ENCODE measurements at places on chromosomes 11 and 22. TPM values are rescaled to one million over a fixed set of nuclear protein-coding genes. Genes with fewer than 3 reads are reported as not detected.
A peak's percentile ranks its signal among the peaks of the same experiment; 100 is the strongest.

GRCh38 chr11:56066980-56067379 lies 26.1 kb upstream of the OR8I2 start:
- DNase-seq = no peak

GRCh38 chr11:8650401-8650990 lies 32.0 kb downstream of the TRIM66 start:
- no peak for DNase-seq

DNA sequence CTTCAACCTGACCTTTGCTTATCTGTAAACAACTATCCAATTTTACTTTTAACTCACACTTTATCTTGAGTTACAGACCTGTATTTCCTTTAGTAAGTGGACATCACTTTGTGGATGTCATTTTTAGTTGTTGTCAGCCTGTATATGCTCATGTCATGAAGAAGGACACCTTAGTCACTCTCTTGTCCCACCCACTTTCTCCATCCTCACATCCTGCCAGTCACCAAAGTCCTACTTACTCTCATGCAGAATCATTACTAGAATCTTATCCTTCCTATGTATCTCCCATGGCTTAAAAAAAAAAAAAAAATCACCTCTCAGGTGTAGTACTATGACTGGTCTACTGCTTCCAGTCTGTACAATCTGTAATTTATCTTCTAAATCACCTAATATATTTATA lies 43.3 kb downstream of the SESN3 start:
- no peak for DNase-seq

DNA sequence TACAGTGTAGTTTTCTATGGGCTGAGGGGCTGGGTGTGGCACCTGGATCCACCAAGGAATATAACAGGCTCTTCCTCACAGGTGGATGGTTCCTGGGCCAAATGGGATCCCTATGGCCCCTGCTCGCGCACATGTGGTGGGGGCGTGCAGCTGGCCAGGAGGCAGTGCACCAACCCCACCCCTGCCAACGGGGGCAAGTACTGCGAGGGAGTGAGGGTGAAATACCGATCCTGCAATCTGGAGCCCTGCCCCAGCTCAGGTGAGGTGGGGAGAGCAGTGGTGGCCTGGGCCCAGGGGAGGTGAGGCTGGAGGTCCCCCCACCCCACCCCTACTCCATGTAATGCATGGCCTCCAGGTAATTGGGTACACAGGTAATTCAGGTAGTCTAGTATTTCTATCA lies 20.7 kb downstream of the ADAMTS15 start:
- no peak for DNase-seq

- DNase-seq = no peak
Measured at GRCh38 chr11:79672786-79673185, 232.0 kb upstream of the TENM4 start.

DNA sequence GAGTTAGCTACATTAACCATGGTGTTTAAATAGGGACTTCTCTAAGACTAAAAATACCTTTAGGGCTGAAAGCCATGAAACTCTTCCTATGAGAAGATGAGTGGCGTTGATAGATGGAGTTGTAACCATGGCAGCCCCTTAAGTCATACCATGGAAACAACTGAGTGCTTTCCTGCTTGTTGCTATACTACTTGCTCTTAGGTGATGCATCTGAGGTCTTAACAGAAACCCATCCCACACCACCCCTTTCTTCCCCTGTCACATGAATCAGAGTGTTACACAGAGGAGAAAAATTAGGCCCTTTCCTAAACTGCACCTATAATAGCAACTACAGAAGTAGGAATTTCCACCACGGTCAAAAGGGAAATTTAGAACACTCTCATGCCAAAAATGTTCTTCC lies 64.3 kb upstream of the ZC3H12C start:
- DNase-seq = no peak

GRCh38 chr11:95674657-95675358 lies 114.8 kb downstream of the FAM76B start:
- no peak for DNase-seq

Gene BID
- total RNA-seq = 53.5 TPM

DNA sequence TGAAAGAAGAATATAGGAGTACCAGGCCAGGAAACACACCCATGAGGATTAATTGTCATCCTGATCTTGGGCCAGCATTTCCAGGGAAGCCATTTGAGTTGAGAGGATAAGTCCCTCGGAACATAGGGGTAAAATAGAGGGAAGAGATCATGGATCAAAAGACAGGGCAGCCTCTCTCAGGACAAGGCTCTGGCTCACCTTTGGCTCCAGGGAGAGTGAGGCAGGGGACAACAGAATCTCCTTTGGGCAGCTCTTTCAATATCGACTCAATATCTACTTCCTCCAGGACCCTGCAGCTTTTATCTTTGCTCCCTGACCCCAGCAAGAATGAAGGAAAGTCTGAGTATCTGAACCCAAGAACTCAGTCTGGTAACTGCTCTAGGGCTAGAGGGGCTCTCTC lies at the start of gene OR2AG1:
TSS of gene OR2AG1 (plus strand) at position 301 of the 400 bp plus-strand sequence. CDS start 2,018 bp downstream, outside the sequence.
- DNase-seq = no peak

DNA sequence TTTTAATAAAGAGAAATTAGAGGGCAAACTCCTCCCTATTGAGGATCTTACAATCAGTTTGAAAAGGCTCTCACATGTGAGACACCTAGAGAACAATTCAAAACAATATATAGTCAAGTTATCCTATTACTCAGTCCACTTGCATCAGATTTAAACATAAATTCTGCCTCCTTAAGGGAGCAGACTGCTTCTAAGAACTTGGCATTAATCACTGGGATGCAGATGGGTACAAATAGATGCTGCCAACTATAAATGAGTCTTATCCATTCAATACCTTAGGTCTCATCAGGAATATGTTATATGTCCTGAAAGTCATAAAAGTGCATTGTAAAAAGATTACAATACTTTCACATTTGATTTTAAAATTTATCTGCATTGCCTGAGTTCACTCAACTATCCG lies 269.3 kb upstream of the KIRREL3 start:
- DNase-seq = no peak

GRCh38 chr22:43302531-43303041 lies 40.6 kb downstream of the SCUBE1 start:
- DNase-seq = no peak

- DNase-seq = no peak
Measured at GRCh38 chr11:47000033-47000432, 63.5 kb downstream of the CSTPP1 start.

- DNase-seq = no peak
Measured at GRCh38 chr22:28250036-28250695, 331.1 kb upstream of the PITPNB start.

DNA sequence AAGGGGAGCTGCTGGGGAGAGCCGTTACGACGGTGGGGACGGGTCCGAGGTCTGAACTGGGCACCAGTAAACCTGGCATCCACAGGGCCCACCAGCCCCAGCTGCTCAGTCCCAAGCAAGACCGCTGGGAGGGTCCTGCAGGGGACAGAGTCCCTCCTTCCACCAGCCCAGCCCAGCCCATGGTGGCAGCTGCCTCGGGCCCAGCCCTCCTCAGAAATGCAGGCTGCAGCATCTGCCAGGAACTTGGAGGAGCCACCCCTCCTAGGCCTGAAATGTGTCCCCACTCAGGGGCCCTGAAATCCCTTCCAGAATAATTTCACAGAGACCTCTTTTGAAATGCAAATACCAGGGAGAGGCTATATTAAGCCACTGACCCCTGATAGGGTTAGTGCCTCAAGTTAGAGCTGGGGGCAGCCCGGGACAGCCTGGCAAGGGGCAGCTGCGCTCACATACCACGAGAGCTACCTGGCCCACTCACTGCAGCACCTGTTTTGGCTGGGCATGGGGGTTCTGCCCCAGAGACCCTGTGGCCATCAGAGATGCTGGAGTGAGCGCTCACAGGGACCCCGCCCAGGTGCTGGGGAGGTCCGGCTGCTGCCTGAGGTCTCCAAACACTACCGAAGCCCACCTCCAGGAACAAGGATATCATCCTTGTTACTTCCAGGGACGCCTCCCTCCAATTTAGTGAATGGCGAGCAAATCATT lies 53.1 kb downstream of the CELSR1 start:
- DNase-seq = no peak

- no peak for DNase-seq
Measured at GRCh38 chr22:44068422-44069191, 44.5 kb downstream of the PARVB start.

DNA sequence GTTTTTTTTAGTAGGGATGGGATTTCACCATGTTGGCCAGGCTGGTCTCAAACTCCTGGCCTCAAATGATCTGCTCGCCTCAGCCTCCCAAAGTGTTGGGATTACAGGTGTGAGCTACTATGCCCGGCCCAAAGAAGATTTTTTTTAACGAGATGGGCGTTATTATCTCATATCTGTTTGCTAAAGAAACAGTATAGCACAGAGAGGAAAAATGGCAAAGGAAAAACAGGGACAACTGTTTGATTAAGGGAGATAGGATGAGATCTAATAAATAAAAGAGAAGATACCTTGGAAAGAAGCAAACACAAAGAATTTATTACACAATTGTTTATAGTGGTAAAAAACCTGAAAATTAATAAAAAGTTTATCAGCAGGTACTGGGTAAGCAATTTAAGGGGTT lies 10.4 kb upstream of the CEP295 start:
- no peak for DNase-seq

DNA sequence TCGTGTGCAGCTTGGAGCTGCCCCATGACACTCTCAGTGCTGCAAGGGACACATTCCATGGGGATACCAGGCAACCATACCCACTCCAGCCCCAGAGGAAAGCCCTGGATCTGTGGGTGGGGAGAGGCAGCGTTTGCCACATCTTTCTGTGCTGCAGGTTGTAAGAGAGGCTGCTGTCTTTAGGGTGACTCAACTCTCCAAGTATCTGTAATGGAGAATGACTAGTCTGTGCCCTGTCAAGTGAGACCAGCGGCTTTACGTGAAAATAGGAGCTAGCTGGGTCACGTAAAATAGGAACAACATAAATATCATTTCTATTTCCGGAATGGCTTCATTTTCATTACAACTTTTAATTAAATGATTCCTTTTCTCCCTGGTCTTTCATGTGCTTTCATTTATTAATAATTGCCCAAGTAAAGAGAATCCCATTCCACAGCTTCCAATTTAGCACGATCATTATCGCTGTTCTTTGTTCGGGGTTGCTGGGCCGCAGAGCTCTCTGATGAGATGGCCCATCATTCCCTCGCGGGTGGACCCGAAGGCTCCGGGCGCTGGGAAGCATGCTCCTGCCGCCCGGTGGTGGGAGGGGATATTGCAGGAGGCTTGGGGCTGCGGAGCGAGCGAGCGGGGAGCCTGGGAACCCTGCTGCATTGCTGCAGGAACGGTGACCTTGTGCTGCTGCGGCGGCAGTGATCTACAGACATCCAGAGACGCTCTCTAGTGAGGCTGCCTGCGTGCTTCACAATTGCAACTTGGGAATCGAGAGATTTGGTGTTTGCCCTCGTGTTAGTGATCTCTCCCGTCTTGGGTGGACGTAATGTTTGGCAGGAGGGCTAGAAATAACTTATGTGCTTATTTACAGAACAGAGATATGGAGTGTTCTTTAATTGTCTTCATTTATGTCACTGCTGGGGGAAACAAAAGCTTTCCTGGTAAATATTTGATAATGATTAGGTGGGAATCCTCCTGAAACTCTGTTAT lies 10.6 kb downstream of the SLC6A5 start:
- DNase-seq = peak; percentile 86

GRCh38 chr11:28542561-28542960 lies 434.4 kb downstream of the METTL15 start:
- no peak for DNase-seq

Gene GPR83
- total RNA-seq = 0.11 TPM

Gene CDCA5
- 4.3 TPM for total RNA-seq

Gene RFPL3
- not detected for total RNA-seq

- DNase-seq = no peak
Measured at GRCh38 chr11:58580311-58580710, 1.4 kb downstream of the ZFP91 start.

DNA sequence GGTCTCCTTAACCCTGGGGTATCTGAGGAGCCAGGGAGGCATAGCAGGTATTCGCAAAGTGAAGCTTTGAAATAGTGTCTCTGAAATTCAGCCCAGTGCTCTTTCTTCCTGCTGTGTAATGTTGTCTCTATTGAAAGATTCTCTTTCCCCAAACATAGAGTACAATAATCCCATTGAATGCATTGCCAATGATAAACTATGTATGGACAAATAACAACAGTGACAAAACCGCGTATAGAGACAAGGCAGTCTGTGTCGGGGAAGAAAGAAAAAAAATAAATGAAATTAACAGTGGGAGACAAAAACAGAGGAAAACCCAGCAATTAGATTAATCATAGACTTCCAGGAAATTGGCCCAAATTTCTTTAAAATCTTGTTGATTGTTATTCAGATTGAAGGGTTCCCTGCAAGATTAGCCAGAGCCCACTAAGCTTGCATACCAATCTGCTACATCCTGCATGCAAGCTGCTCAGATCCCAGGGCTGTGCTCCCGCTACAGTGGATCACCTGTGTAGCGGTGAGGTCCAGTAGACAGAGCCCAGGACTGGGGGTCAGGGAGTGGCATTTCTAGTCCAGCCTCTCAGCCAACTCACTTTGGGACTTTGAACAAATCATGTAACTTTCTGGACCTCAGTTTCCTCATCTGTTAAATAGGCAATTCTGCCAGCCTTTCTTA lies 492.8 kb downstream of the INSC start:
- DNase-seq = no peak

GRCh38 chr11:92314499-92314898 lies 89.9 kb downstream of the FAT3 start:
- DNase-seq = no peak

Data from spleen (tissue), 13 donors.